Cerebellar nuclear complex (tissue), 1 donor: ENCODE measurements at places on chromosomes 4 and X.

- DNase-seq, result no peak
Observed at GRCh38 chrX:84046403-84046984, 141.5 kb downstream of the RPS6KA6 start.

DNA sequence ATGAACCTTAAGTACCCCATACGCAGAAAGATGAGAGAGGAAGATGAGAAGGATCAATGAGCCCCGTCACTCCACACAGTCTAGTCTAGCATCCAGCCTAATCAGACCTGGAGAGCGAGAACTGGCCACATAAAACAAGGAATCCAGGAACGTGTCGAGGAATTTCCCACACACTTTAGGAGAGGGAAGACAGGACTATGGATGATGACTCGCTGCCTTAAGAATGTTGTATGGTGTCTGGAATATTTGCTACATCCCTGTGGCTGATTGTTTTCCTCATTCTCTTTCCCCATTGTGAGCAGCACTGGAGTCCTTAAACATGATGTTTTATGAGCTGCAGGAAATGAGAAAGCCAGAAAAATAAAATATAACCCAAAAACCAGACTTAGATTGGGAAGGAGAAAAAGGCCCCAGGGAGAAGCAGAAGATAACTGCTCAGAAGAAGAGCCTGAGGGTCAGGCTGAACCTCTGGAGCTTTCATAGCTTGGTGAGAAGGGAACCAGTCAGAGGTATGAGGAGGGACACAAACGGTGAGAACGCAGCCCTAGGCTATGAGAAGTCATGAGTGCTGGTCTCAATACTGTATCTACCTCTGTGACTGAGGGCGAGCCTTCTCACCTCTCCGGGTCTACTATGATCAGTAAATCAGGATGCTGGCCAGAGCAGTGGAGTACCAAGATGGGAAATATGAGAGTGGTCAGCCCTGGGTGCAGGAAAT is 139.5 kb upstream of the NOCT start:
- no peak for DNase-seq

DNA sequence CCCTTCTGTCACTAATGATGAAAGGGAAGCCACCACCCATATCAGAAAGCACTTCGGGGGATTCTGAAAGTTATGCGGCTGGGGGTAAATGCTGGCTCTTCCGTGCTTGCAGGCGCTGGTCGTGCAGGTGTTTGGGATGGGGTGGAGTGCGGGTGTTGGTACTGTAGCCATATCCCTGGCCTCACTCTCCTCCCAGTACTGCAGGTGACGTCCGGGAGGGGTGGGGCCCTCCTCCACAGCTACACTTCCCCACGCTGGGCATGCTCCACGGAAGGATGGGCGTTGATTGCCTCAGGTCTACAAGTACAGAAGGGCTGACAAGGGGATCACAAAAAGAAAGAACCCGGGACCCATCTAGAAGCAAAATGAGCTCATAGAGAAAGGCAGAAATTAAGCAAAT is 48.6 kb upstream of the CLDN24 start:
- DNase-seq, result no peak

DNA sequence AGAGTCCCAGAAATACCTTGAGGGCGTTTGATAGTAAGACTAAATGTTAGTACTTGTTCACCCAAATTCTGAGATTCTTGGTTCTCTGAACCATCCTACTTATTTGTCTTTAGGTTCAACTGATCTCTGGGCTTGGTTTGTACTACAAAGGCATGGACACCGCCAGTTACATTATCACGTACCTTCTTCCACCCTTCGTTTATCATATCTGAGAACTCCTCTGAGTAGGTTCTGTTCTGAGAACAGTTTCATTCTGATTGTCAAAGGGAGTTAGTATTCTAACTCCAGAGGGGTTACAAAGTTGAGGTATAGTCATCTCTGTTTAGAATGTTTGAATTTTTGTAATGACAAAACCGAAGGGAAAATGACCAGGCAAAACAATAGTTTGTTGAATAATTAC is 19.3 kb downstream of the ZFX start:
- DNase-seq, result no peak

- no peak for DNase-seq
Observed at GRCh38 chr4:27861381-27861787, 1000.7 kb downstream of the STIM2 start.

DNA sequence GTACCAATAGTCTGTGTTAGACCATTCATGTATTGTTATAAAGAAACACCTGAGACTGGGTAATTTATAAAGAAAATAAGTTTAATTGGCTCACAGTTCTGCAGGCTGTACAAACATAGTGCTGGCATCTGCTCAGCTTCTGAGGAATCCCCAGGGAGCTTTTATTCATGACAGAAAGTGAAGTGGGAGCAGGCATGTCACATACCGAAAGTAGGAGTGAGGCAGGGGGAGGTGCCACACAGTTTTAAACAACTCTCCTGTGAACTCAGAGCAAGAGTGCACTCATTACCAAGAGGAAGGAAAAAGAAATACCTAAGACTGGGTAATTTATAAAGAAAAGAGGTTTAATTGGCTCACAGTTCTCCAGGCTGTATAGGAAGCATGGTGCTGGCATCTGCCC is 591.2 kb downstream of the PPP4R3C start:
- no peak for DNase-seq

- DNase-seq, result no peak
Observed at GRCh38 chr4:69524706-69525105, 29.0 kb upstream of the UGT2B4 start.

DNA sequence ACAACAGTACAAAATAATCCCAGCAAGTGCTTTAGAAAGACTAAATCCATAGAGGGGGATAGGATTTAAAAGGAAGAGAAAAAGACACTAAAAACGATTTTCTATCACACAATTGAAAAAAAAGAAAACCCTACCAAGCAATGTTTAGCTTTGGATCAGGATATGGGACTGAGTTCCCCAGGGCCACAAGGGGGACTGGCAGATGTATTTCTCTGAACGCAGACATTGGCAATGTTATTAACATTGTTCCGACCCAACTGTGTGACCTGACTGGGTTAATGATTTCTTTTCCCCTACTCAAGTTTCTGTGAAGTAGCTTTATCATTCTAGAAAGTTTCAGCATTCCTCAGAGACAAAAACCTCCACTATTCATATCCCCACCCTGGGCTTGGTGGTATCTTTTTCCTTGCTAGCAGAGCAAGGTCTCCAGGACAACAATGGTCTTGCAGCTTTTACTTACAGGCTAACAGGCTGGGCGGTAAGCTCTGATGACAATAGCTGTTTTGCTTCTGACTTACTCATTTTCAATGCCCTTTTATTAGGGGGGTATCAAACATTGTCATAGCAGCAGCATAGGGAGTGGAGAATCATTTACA is 25.8 kb downstream of the SLC7A11 start:
- DNase-seq, result no peak

DNA sequence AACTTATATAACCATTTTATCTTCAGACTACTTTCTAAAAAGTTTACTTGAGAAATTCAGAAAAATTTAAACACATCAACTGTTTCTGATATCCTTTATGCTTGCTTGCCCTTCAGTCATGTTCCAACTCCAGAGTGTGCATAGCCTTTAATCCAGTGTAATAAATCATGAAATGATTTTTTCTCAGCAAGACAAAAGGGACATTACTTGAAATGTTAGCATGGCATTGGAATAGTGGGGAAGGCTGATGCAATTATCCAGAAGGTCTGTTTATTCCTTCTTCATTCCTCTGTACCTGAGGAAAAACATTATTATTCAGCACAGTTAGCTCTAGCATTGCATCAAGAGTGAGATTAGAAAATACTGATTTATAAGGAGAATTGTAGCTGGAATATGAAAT is 209.9 kb downstream of the SLC7A11 start:
- no peak for DNase-seq

DNA sequence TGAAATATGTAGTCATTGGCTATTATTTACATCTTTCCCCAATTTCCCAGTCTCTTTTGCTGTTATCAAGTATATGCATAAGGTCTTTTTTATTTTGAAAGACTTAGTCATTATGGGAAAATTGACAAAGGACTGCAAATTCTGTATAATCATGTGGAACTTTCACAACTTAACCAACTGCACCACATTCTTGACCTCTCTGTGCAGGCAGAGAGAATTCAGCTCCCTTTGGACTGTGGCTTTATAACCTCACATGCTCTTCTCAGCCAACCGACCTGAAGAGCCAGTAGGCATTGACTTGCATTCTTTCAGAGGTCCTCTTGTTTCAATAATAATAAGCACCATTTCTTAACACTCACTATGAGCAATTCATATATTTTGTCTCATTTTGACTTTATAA is 66.9 kb downstream of the ANXA3 start:
- DNase-seq, result no peak

- no peak for DNase-seq
Observed at GRCh38 chr4:112813790-112814189, 176.8 kb downstream of the LARP7 start.

DNA sequence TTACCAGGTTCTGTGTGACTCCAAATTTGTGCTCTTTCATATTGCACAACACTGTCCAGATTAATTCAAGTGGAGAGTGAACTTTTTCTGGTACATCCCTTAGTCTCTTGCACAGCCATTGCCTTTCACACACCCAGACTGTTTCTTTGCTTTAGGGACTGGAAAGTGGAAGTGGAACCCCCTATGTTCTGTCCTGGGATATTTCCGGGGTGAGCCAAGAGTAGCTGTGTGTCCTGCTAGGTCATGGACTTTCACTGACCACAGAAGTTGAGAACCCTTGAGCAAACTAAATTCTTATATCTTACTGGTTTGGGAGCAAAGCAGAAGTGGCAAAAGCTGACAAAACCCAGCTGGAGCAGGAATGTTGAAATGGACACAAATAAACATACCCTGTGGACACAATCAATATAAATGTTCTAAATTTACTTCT is 10.3 kb upstream of the VSIG4 start:
- DNase-seq, result no peak

GRCh38 chrX:9471571-9471985 is 6.7 kb downstream of the TBL1X start:
- DNase-seq, result no peak

DNA sequence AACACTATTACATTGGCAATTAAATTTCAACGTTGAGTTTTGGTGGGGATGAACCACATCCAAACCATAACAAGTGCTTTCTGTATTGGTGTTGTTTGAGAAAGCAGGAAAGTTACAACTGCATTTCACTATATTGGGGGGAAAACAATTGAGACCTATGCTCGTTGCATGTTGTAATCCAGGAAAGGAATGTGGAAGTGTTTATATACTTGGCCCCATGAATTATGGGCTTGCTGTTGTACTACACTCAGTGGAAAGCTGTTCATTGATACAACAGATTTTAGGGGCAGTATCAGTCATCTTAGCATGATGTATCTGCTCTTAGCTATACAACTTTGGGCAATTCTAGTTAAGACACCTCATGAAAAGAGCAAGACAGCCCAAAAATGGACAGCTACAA is 52.4 kb downstream of the KLHL5 start:
- DNase-seq, result no peak

- DNase-seq, result no peak
Observed at GRCh38 chrX:106959901-106960300, 39.7 kb downstream of the CLDN2 start.

DNA sequence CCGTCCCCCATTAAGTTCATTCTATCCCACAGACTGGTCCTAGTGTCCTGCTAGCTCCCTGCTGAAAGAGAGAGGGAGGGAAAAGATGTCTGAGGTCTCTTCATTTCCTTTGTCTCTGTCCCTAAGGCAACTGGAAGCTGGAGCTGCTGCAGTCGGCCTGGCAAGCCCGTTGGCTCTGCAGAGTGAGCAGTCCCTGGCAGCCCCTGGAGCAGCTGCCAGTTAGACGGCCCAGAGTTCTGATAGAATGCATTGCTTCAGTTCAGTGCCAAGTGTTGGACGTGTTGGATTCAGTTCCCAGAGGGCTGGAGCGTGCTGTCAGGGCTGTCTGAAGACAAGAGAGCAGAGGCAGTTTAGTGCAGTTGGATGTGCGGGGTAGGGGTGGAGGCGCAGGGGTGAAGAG is 975 bp downstream of the KCNE5 start:
- no peak for DNase-seq

DNA sequence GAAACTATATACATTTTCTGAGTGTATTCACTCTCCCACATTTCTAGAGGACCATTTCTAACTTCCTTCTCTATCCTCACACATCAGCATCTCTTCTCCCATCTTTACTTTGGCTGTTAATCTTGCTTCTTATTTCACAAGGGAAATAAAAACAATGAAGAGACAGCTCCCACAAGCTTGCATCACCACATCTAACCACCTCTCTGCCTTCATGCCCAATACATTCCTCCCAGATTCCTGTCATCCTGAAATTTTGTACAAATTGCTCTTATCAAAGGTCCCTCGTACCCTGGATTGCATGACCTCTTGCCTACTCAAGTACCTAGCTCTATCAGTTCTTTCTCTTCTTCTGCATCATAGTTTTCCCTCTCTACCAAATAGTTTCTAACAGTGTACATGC is 215.2 kb downstream of the ANTXR2 start:
- DNase-seq, result no peak

DNA sequence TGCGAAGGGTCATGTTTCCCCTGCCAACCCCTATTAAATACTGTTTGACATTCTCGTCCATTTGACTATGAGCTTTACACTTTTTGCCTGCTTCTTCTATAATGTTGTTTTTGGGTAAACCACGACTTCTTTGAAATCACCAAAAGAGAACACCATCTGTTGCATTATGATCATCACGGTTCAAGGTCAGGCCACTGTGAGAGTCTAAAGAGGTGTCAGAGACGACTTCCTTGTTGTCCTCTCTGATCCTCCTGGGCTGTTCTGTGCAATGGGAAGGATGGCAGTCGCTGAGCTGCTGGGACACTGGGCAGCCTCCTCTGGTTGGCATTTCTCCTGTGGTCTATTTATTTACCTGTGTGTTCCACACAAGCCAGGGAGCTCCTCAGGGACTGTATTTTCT is 137.5 kb downstream of the RASL11B start:
- DNase-seq, result no peak

GRCh38 chr4:155837203-155837796 is 28.8 kb downstream of the ASIC5 start:
- no peak for DNase-seq

- no peak for DNase-seq
Observed at GRCh38 chrX:35499071-35499862, 298.9 kb upstream of the MAGEB16 start.

DNA sequence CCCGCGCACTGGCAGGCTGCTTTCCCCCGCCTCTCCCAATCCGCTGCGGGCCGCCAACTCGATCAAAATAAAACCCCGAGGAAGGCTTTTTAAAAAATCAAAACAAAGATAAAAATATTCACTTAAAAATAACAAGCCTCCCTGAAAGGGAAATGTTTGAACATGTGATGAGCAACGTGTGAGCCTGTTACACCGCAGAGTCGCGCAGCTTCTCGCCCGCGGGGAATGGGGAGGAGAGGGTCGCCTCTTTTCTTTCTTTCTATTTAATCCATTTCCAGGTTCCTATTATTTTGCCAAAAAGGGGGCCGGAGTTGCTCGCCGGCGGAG is 326.0 kb upstream of the F9 start:
- DNase-seq, result no peak

DNA sequence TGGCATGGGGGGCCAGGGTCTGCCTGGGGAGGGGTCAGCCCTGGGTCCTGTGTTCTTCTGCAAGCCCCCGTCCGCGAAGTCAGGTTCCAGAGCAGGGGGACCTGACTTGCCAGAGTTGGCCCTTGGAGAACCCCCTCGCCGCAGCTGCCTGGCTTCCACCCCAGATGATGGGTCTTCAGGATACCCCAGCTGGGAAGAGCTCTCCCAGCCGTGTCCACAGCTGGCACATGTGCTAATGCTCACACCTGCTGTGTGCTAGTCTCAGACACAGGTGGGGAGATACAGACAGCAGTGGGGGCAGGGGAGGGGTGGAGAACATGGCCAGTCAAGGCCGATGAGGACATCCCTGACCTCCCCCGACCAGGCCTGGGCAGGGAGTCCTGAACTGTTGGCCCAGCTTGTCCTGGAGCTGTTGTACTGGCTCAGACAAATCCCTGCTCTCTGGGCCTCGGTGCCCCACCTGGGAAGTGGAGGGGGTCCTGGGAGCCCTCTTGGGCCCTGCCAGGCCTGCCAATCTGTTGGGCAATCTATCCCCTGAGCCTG is 3.5 kb downstream of the ADRA2C start:
- DNase-seq, result no peak
